CD4-positive, alpha-beta memory T cell (primary cell): ENCODE measurements at places on chromosomes 7 and 10.

DNA sequence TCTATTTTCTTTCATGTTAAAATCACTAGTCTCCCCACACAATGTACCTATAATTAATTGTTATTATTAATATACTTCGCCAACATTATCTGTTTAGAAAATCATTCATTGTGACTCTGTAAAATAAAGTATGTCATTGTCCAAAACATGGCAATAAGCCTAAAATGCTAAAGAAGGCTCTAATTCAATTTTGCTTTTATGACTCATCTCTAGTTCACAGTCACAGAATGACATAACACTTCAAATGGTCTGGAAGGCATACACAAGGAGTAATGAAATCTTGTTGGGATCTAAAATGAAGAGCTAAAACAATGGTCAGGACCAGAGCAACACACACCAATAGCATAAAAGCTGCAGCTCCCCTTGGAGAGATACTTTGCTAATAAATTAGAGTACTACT, 505.8 kb downstream of the GPAM start:
- no peak for DNase-seq

- DNase-seq: no peak
Measured at GRCh38 chr7:18128846-18129245, 101.2 kb upstream of the PRPS1L1 start.

DNA sequence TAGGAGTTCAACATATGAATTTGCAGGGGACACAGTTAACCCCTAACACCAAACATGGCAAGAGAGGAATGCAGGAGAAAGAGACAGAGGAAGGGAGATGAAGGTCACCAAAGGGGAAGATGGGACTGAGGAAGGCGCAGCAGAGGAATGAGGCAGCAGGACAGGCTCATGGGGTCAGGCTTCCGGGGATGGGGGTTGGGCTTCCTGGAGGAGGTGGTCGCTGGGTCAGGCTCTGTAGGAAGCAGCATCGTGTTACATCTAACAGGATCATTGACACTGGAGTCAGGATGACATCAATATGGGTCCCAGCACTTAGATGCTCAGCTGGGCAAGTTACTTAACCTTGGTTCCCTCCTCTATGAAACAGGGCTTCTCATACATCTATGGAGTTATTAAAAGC, 113.2 kb downstream of the NPTX2 start:
- no peak for DNase-seq

DNA sequence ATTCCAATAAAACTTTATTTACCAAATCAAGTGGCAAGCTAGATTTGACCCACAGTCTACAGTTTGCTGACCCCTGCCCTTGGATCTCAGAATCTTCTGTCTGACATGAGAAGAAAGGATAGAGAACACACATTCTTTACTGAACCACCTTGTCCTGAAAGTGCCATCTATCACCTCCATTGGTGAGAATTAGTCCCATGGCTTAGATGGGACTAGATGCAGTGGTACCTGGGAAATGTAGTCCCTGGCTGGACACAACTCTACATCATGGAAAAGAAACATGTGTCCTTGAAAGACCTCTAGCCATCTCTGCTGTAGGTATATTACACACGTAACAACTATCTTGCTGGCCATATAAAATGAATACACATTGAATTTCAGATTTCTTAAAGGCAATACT, 336.2 kb downstream of the LHFPL3 start:
- DNase-seq: no peak

- no peak for DNase-seq
Measured at GRCh38 chr10:104416851-104417250, 63.2 kb downstream of the CFAP58 start.

- DNase-seq: no peak
Measured at GRCh38 chr10:76010703-76011102, 579.3 kb downstream of the LRMDA start.

DNA sequence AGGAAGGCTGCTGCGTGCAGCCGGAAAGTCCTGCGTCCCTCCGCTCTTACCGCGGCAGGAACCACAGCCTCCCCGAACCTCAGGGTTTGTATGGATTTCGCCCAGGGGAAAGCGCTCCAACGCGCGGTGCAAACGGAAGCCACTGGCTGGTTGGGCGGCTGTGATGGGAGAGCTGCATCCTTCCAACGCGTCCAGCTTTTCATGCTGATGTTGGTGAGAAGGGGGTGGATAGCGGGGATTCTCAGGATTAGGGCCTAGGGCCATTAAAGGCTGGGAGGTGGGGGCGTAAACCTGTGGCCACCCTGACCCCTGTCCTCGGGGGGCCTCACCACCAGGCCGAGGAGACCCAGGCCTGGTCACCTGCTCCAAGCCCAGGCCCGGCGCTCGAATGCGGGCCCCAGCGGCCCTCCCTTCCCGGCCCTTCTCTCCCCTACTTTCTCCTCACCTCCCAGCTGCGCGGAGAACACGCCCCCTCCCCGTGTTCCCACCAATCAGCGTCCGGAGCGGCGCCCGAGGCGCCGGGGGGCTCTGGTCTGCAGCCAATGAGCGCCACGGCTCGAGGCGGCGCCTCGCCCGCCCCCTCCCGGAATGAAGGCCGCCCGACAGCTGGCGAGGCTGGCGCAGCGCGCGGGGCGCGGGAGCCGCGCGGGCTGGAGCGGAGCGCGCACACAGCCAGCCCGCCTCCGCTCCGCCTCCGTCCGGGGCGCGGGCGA, 458 bp upstream of the NANOS1 start:
- peak; percentile 74 for DNase-seq

DNA sequence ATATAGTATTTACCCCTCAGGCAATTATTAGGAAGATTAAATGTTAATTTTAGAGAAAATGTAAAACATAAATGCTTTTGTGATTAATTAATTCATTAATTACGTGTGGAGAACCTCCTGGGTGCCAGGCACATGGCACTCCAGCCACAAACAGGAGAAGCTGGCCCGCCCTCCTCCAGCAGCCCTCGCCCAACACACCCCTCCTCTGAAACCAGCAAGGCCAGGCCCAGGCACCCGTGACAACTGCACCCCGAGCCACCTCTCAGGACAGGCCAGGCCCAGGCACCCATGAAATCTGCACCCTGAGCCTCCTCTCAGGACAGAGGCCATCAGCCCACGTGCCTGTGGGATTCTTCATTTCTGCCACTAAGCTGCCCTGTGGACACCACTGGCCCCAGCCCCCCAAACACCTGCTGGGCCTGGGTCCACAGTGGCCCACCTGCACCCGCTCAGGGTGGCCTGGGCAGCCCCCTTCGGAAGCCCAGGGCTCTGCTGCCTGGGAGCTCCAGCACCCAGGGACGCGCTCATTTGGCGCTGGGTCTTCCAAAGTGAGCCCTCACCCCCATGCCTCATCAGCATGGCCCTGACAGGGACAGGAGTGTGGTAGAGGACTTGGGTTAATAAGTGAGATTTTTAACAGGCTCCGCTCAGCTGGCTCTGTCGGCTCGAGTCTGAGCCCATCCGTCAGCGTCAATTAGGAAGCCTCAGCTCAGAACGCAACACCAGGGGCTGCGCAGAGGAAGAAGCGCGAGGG, 482.1 kb downstream of the DNAJB6 start:
- no peak for DNase-seq

DNA sequence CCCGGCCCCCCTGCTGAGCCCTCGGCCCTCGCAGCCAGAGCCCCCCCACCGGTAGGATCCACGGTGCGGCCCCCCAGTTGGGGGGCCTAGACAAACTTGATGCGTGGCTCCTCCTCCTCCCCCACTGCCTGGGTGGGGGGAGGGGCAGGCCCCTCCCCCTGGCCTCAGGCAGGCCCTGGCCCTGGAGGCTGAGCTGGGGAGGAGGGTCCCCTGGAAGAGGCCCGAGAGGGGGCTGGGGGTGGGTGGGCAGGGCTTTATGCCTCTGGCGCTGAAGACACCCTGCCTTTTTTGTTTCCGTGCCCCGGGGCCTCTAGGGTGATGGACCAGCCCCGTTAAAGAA, 3.7 kb downstream of the VPS37D start:
- DNase-seq: no peak

DNA sequence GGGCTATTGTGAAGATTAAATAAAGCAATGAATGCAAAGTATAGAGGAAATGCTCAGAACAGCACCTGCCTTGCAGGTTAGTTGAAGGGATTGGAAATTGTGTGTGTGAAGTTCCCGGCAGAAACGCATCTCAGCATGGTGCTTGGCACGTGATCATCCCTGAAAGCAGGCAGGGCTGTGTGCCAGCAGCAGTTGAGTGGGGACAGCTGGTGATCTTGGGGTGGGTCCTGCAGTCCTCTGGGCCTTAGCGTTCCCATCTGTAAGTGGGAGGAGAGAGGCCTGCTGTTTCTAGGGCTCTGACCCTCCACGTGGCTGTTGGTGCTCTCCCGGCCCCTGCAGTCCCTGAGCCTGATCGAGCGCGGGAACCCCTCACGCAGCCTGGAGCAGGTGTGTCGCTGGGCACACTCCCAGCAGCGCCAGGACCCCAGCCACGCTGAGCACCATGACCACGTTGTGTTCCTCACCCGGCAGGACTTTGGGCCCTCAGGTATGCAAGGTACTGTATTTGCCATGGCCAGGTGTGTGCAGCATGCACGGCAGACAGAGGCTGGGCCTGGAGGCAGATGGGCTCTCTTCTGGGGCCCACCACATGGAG, 55.3 kb downstream of the TBATA start:
- DNase-seq: no peak

DNA sequence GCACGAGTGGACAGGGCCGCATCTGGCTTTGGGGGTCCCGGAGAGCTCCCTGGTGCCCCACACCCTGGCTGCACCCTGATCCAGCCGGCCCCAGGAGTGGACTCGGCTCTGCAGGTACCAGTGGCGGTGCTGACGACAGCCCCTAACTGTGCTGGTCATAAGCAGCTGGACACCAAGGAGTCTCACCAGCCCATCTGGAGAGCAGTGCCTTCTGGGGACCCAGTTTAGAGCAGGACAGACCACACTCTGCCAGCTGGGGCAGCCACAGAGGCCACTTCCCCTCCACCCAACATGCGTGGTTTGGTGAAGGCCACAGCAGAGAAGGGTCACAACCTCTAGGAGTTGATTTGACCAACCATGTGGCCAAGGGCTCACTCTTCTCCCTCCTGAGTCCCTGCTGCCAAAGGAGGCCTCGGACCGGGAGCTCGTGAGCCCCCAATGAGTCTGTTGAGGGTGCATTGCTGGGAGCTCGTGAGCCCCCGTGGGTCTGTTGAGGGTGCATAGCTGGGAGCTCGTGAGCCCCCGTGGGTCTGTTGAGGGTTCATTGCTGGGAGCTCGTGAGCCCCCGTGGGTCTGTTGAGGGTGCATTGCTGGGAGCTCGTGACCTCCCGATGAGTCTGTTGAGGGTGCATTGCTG, 16.0 kb upstream of the INPP5A start:
- no peak for DNase-seq

- DNase-seq: no peak
Measured at GRCh38 chr7:95867309-95867708, 95.0 kb downstream of the DYNC1I1 start.

DNA sequence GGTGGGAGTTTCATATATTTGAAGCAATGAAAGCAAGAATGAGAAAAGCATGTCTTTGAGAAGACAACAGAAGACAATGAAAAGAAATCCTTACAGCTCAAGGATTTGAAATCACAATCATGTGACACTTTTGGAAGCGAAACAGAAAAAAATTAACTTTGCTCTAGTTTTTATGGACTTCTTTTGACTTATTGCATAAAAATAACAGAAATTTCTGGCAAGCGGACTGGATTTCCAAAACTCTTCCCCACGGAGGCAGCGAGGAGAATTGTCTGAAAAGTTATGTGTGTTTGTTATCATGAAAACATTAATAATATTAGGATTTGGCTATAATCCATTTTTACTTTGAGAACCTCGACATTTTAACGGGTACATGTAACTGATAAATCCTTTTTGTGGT, 223.3 kb downstream of the LRMDA start:
- no peak for DNase-seq

DNA sequence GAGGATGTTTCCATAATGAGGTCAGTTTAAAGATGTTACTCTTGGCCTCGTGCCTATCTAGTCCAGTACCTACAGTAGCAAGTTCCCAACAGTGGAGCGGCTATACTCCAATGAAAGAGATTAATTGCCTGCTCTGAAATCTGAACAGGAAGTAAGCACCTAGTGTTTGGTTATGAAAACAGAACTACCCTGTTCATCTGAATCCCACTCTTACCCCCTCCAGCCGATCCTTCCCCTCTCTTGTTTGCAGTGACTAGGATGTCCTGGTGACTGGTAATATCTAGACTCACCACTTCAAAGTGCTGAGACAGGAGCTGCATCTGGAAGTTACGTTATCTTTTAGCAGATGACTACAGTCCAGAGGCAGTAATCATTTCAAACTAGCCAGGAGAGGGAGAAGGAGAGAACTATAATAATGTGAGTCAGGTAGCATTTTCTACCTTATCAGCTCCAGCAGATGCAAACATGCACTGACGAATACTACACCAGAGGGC, 666.7 kb upstream of the NRP1 start:
- no peak for DNase-seq

DNA sequence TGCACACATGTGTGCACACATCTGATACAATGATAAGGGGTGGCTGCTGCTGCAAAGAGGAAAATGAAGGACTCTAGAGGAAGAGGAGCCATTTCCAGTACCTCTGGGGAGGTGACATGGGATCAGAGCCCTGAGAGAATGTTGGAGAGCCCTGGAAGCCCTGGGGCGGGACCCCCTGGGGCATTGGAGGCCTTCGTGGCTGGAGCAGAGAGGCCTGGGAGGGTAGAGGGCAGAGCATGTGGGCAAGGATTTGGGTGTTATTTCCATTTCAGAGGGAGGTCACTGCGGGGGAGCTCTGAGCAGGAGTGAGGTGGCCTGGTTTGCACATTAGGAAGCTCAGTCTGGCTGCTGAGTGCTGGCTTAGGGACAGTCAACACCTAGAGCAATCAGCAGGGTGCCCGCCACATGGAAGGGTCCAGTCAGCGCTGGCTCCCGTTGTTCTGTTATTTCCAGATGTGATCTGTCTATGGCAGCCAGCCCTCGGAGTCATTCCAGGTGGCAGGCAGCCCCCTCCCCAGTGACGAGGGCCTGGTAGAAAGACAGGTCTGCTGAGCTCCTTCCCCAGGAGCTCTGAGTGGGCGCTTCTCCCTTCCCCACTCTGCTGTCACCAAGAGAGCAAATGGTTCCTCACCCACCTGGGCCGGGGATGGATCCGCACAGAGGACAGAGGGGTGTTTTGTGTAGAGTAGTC, 24.1 kb upstream of the BTBD16 start:
- no peak for DNase-seq

- DNase-seq: no peak
Measured at GRCh38 chr7:945556-946255, 8.8 kb downstream of the ADAP1 start.

- DNase-seq: no peak
Measured at GRCh38 chr10:71269301-71270288, 49.5 kb upstream of the SLC29A3 start.

DNA sequence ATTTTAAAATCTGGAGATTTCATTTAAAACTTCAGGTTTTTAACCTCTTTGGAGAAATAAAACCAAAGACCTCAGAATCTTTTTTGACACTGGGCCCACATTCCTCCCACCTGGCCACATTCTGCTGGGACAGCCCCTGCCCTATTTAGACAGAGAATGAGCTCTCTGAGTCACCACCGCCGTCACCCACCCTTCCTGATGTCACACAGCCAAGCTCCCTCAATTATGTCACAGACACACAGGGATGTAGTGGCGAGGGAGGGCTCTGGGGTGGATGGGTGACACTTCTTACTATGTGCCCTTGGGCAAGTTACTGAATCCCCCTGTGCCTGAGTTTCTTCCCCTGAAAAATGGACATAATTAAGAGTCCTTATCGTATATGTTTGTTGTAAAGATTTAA, 162.6 kb downstream of the RAB11FIP2 start:
- DNase-seq: no peak

GRCh38 chr7:70573071-70573661, 558.8 kb upstream of the GALNT17 start:
- no peak for DNase-seq
